Right lung (tissue), 10 donors: ENCODE measurements at places on chromosomes 1 and 21.

- DNase-seq: peak; percentile 36
Observed at GRCh38 chr1:203796236-203796605, 798 bp downstream of the ZBED6 start.

- DNase-seq: peak; percentile 36
Observed at GRCh38 chr1:52368383-52369172, 2.6 kb upstream of the CC2D1B start.

DNA sequence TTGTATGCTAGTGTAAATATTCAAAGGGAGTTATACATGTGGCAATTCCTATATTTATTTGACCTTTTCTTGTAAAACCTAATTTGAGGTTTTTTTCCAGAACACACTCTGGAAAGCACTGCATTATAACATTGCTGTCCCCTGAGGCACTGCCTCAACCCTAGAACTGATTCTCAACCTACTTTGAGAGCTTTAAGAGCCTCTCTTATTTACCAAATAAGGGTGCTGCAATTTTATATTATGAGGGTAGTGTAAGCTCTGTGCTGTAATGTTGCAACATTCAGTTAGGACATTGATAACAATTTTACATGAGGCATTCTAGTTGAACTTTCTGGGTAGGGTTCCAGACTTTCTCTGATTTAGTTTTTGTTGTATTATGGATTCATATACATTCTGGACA, 302.2 kb upstream of the DEPDC1 start:
- no peak for DNase-seq

DNA sequence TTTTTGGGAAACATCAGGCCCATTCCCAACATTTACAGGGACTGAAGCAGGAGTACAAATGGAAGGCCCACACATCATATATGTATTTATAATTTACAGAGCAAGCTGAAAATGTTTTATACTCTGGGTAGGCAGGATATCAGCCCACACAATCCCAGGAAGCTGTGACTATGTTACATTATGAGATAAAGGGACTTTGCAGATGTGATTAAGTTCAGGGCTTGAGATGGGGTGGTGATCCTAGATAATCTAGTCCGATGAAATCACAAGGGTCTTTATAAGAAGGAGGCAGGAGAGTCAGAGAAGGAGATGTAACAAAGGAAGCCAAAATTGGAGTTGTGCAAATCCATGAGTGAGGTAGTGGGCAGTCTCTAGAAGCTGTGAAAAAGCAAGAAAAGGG, 160.5 kb downstream of the PDE4B start:
- DNase-seq: no peak

DNA sequence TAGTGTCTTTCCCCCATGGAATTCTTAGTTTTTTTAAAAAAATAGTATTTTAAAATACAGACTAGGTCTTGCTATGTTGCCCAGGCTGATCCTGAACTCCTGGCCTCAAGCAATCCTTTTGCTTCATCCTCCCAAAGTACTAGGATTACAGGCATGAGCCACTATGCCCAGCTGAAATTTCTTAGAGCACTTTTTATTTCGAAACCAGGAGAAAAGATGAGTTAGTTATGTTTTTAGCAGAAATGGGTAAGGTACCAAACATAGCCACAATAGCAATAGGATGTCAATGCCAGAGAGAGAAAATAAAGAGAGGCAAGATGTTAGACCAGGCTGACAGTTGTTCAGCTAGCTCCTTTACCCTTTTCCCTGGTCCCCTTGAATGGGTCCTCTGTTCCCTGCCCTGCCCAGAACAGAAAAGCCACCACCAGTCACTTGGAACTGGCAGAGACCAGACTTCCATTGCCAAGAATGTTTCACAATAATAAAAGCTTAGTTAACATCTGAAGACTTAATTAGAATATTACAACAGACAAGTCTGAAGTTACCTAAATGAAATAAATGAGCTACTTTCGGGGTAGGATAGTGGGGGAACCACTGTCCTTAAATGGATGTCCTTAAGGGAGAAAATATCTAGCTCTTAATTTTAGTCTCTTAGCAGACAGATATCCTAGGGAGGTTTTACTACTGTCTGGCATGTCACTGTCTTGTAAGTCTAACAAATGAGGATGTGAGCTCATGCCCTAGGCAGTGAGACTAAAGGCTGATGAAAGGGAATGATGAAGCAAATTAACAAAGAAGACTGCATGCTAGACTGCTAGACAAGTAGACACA, 54.3 kb downstream of the ABL2 start:
- no peak for DNase-seq

- no peak for DNase-seq
Observed at GRCh38 chr1:193270996-193271395, 84.6 kb upstream of the B3GALT2 start.

DNA sequence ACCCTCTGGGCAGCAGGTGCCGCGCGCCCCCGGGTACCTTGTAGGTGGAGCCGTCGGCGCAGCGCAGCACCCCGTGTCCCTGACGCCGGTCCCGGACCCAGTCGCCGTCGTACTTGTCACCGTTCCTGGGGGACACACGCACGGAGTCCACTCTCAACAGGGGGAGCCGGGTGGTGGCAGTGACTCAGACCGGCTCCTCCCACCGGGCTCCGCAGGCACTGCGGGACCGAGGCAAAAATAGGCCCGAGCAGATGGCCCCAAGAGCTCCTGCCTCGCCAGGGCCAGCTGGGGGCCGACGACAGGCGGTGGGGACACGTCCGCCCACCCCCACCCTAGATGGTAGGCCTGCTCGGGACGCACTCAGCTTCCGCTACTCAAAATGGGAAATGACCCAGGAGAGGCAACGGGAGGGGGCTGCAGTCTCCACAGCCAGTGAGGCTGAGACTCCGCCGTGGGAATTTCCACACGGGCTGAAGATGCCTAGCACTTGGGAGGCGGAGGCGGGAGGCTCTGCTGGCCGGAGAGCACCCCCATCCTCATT, 6.3 kb downstream of the MORN1 start:
- no peak for DNase-seq

DNA sequence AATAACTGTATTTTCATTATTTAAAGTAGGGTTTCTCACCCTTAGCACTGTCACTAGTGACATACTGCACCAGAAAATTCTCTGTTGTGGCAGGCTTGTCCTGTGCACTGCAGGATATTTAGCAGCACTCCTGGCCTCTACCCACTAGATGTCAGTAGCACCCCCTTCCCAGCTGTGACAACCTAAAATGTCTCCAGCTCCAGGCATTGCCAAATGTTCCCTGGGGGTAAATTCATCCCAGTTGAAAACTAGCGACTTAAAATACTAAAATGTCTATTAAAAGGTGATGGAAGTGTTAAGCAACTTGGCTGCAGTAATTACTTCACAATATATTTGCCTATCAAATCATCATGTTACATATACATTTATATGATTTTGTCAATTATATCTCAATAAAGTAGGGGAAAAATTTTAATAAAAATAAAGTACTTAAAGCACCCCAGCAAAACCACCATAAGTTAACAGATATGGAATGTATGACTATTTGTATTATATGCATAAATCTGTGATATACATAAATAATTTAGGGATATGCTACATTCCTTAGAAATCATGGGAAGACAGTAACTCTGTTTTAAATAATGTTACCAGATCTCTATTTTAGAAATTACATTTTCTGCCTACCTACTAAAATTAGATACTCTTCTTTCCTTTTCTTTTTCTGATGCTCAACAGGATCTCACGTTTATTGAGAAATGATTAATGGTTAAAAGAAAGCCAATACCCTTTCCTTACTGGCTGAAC, 74.6 kb downstream of the ARID4B start:
- DNase-seq: peak; percentile 60

DNA sequence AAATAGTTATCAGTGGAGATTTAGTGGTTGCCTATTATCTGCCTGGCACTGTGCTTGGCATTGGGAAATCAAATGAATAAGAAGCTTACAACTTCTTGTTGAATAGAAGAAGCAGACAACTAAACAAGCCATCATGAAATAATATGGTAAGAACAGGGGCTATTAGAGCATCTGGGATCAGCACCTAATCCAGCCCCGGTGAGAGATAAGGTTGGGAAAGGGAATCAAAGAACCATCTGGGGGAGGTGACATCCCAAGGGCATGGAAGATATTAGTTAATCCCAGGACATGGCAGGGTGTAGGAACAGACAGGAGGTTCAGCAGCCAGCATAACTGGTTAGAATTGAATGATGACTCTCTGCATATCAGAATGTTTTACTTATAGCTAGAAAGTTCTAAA, 36.3 kb upstream of the SUCO start:
- no peak for DNase-seq

DNA sequence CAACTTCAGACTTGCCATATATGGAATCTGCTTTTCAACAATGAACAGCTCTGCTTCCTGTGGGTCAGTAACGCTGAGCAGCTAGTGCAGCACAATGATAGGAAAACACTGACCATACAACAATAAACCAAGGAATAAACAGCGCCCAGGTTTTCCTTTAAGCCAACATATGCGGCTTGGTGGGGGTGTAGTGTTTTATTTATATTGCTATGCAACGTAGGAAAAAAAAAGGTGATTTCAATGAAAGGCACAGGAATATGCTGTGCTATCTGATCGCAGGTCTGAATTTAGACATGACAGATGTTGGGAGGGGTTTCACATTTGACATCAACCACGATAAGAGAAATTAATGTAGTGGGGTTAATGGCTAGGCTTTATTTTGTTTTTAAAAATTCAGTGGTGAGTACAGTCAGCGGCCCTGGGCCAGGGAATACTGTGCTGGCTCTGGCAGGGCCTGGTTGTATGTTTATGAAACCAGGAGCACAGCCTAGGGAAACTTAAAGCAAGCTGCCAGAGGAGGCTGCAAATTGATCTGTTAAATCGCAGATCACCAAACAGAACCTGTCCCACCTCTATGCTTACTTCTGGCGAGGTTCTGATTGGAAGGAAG, 4.3 kb downstream of the TSPAN2 start:
- DNase-seq: peak; percentile 30

GRCh38 chr1:5664906-5665875, 327.0 kb downstream of the NPHP4 start:
- no peak for DNase-seq

DNA sequence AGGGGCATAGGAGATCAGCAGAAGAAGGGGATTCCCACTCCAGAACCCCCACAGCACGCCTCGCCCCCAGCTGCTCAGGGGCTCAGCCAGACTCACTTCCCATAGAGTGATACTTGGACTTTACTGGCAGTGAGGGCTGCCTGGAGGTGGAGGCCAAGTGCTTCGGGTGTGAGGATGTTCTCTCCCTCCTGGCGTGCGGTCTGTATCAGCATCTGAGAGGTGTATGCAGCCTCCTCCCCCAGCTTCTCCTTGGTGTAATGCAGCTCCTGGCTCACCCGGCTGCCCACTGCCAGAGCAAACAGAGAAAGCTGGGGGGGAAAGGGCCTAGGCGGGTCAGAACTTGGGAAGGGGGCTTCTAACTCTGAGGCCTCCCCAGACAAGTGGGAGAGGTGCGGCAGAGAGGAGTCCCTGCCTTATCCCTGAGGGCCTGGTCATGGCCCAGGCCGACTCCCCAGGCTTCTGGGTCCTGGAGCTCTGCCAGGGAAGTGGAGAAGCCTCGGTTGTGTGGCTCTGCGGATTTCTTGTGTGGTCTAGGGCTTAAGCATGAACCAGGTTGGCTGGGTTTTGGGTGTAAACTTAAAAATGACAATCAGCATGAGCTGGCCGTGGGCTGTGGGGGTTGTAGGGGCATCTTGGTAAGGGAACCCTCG, 10.9 kb downstream of the PTCH2 start:
- no peak for DNase-seq

- no peak for DNase-seq
Observed at GRCh38 chr1:208251015-208251414, 6.8 kb upstream of the PLXNA2 start.

- DNase-seq: no peak
Observed at GRCh38 chr1:226751703-226752102, 12.6 kb upstream of the ITPKB start.

GRCh38 chr21:36549470-36549869, 69.5 kb upstream of the CLDN14 start:
- no peak for DNase-seq

DNA sequence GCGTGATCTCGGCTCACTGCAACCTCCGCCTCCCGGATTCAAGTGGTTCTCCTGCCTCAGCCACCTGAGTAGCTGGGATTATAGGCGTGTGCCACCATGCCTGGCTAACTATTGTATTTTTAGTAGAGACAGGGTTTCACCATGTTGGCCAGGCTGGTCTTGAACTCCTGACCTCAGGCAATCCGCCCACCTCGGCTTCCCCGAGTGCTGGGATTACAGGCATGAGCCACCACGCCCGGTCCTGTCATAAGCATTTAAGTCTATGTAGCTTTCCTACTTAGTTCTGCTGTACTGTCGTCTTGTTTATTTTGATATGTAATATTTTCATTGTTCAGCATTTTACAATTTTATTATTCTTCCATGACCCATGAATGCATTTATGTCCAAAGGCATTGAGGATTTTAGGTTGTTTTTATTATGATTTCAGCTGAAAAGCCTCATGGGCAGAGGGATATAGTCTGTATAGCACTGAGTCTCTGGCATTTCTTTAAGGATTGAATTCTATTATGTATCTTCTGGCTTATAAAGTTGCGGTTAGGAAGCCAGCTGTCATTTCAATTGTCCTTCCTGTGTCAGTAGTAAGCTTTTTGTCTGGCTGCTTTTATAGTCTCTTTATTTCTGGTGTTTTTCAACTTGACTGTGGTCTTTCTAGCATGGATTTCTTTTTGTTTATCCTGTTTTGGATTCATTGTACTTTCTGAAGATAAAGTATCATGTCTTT, 9.2 kb downstream of the AGPAT3 start:
- no peak for DNase-seq

- no peak for DNase-seq
Observed at GRCh38 chr1:57467830-57468229, 44.0 kb upstream of the DAB1 start.

DNA sequence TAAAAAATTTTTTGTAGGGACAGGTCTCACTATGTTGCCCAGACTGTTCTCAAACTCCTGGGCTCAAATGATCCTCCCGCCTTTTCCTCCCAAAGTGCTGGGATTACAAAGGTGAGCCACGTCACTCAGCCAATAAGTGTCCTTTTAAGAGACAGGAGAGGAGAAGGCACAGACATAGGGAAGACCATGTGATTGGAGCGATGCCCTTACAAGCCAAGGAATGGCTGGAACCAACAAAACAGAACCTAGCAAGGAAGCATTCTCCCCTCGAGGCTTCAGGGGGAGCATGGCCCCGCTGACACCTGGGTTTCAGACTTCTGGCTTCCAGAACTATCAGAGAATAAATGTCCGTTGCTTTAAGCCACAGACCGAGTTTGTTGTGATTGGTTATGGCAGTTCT, 37.0 kb downstream of the NDUFS5 start:
- no peak for DNase-seq
